ENCODE measurements at places on chromosomes 2 and 18.

DNA sequence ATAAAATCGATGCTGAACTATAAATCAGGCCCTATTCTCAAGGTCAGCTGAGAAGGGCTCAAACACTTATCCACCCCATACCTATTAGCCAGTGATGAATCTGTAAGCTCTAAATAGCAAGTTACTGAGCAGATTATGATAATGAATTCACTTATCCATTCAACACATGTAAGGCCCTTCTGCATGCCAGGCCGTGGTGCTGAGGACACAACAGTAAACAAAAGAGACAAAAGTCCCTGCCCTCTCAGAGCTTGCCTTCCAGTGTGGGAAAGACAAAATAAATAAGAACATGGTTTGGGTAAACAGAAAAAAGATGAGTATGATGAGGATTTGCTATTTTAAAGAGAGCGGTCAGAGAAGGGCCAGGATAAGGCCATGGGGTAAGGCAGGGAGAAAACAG lies 11.7 kb downstream of the TTC32 start:
- peak; percentile 19 for DNase-seq

GRCh38 chr2:127014630-127015029 lies 92.3 kb downstream of the BIN1 start:
- no peak for DNase-seq

GRCh38 chr2:100978582-100979191 lies 23.4 kb upstream of the RPL31 start:
- DNase-seq = peak; percentile 34

DNA sequence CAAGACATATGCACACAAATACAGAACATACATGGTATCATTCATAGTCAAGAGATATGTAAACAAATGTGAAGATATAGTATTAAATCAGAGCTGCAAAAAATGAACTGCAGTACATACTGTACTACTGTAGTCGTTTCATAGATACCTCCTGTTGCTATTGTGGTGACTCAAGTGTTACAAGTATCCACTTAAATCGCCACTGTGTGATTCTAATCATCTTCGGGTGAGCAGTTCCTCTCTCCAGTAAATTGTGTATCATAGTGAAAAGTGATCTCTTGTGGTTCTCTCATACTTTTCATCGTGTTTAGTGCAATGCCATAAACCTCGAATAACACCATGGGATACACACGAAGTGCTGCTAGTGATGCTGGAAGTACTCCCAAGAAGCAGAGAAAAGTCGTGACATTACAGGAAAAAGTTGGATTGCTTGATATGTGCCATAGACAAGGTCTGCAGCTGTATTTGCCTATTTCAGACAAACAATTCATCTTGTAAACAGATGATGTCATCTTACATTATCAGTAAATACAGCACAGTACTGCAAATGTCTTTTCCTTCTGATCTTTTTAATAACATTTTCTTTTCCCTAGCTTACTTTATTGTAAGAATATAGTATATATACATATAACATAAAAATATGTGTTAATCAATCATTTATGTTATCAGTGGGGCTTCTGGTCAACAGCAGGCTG lies 222.2 kb downstream of the BCL11A start:
- DNase-seq = no peak

DNA sequence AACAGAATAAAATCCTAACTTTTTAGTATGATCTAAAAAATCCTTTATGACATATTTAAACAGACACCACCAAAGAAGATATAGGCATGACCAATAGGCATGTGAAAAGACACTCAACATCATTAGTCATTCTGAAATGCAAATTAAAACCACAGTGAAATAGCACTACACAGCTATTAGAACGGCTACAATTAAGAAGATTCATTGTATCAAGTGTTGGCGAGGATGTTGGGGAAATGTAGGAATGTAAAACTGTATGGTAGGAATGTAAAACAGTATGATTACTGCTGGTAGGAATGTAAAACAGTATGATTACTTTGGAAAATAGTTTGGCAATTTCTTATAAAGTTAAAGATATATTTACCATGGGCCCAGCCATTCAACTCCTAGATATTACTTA lies 253.3 kb upstream of the TCF4 start:
- DNase-seq = no peak

GRCh38 chr2:88874063-88874657 lies 182.7 kb downstream of the RPIA start:
- no peak for DNase-seq

DNA sequence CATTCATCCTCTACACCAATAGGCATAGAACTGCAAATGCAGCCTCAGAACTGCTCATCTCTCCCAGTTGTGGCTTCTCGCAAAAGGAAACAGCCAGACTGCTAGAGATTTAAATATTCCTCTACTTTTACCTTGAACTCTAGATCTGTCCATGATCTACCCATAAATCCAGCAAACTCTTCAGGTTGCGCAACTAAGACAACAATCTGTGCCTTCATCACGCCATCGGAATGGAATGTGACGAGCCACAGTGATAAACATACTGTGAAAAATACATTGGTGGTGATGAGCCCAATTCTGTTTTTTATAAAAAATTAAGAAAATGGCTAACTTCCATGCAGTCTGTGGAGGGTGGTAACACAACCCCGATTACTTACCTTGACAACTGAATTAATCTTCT lies 626.7 kb downstream of the LRRTM4 start:
- no peak for DNase-seq

- peak; percentile 58 for DNase-seq
Measured at GRCh38 chr2:102826904-102827303, 65.1 kb downstream of the TMEM182 start.

DNA sequence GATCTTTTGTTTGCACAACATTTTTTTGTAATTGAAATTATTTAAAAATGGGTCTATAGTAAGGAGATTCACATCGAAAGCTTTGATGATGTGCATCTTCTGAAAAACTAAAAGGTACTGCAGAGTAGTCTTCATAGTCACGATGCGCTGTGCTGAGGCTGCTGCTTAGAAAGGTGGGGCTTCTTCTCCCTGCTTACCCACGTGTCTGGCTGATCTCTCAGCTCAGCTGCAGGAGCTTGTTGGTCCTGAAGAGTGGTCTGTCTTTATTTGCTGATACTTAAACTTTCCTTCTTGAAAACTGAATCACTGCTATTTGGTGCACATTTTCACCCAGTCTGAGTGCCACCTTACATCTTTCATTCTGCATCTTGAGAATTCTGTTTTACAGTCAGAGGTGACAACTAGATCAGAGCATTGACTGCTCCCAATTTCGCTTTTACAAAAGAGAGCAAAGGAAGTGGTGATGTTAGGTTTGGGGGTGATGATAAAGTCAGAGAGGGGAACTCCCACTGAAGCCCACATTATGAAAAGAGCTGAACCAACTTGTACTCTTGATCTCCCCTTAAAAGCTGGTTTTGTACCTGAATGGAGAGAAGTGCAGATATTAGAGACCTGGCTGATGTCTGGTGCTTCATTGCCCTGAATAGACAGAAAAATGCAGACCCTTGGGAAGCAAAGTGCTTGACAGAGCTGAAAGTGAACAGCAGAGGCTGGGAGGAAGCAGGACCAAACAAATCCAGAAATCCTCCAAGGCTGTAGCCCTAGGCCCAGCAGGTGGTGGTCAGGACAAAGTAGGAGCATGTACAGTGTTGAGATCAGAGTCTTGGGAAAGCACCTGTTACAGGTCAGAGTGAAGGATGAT lies 984.5 kb downstream of the TSN start:
- DNase-seq = no peak

DNA sequence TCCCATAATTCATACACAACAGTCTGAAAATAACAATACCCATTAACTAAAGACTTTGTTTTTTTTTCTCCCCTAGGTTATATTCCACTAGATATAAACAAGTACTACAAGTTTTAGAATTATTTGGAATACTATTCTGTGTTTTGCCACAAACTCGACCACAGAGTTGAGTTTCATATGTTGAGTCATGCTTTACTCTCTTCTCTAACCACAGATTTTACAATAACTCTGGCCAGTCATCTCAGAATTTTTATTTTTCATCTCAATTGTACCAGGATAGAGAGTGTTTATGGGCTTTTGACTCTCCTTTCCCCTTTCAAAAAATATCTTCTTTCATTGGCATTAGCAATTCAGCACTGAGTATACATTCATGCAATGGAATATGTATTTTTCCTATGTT lies 348.7 kb upstream of the GALNT5 start:
- no peak for DNase-seq

DNA sequence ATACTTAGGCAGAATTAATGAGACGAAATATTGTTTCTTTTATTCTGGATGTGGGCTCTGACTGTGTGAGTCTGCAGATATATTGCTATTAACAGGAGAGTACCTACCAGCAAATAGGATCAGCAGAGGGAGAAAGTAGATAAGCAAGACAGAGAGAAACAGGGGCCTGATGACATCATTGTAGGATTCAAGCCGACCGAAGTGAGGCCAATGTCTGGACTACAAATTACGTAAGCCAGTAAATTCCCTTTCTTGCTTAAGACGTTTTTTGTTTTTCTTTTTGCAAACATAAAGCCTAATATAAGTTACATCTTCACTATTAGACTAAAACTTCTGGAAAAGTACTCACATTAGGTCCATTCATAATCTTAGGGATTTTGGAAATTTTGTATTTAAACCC lies 21.4 kb upstream of the PTPRM start:
- no peak for DNase-seq

GRCh38 chr2:29475499-29475898 lies 360.3 kb downstream of the CLIP4 start:
- DNase-seq = no peak

DNA sequence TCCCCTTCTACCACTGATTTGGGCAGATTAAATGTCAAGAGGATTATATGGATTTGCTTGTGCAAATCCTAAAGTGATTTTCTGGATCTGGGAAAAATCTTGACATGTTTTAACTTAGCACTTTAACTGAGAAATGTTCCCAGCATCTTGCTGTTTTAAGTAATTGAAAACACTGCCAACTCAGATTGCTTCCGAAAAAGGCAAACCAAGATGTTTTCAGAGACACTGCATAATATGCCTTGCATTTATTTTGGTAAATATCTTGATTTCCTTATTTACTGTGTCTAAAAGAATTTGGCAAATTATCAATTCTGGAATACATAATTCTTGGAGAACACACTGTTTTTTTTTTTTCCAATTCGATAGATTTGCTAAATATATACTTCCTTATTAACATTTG lies 385.0 kb upstream of the FAM98A start:
- no peak for DNase-seq

- no peak for DNase-seq
Measured at GRCh38 chr2:10909050-10909995, 2.4 kb upstream of the KCNF1 start.

DNA sequence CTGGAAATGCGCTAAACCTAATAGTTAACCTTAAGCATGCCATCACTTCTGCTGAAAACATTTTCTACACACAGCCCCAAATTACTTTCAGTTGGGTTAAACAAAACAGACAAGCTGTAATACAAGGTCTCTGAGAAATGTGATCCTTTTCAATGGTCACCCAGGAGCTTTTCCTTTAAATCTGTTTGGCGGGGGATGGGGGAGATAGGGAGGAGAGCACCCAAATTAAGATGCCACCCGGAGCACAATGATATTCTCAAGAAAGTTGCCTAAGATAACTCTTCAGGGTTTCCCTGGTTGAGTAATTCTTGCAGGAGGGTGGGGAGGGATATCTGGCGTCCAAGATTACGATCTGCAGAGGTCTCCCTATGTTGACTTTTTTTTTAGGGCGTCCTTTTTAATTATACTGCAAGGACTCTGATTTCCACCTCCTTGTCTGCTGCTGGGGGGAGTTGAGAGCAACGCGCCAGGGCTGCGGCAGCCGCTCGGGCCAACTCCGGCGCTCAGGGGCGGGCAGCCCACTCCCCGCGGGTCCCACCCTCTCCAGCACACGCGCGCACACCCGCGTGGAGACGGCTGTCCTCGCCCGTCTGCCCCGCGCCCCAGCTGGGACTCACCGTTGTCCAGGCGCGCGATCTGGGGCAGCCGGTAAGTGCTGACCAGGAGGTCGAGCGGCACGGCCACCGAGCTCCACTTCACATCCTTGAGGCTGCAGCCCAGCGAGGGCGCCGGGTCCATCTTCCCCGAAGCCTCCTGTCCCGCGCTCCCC lies 807 bp downstream of the GAREM1 start:
- DNase-seq = no peak

DNA sequence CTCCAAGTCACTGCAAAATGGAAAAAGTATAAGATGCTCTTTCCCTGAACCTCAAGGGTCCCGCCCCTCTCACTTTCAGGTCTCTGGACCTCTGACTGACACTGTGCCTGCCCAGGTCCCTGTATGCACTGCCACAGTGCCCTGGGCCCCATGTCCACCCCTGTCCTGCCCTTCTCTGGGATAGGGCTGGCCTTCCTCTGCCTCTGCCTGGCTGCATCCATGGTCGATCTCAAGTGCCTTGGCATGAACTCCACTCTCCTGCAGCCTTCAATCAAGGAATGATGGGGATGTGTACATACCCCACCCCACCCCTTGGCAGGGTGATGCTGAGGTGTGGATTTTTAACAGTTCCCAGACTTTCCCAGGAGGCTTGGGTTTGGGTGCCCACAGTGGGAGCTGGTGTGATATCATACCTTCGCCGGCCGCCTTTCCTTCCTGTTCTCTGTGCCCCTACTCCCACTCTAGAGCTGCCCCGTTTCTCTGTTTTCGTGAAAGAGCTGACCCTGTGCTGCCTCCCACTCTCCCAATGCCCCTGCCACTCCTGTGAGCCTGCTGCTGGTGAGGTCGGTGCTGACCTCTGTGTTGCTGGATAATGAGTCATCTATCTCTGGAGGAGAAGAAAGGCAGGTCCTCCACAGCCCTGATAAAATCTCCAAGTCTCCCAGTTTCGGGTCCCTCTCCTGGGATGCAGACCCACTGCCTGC lies 18.9 kb downstream of the PTPN18 start:
- no peak for DNase-seq

- DNase-seq = no peak
Measured at GRCh38 chr18:27609221-27609620, 424.1 kb upstream of the CHST9 start.

DNA sequence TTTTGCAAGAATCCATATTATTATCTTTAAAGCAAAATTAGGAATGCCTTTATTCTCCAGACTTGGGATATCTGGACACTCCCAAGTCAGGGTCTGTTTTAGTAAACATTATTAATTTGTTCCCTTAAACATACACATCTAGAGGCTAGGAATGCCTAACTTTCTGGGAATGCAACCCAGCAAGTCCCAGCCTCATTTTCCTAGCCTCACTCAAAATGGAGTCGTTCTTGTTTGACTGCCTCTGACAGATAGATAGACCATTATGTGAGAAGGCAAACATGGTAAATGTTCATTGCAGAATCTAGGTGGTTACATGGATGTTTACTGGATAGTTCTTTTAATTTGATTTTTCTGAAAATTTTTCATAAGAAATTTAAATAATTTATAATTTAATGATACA lies 270.1 kb upstream of the STON1 start:
- no peak for DNase-seq

DNA sequence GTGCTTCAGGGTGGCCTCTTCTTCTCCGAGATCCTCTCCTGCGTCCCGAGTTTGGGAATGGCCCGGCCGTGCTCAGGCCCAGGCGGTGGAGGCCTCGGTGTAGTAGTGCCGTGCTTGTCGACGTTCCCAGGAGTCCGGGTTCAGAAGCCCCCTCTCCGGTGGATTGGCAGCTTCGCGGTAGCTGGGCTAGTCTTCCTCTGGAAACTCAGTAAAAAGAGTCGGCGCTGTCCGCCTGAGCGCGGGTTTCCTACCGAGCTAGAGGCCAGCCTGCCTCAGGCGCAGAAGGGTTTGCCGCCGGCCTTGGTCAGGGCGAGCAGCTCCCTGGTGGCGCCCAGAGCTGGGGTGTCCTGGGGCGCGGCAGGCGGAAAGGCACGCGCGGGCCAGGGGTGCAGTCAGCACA lies 3.2 kb downstream of the RALBP1 start:
- no peak for DNase-seq
